ENCODE measurements at places on chromosomes 16 and 17.

DNA sequence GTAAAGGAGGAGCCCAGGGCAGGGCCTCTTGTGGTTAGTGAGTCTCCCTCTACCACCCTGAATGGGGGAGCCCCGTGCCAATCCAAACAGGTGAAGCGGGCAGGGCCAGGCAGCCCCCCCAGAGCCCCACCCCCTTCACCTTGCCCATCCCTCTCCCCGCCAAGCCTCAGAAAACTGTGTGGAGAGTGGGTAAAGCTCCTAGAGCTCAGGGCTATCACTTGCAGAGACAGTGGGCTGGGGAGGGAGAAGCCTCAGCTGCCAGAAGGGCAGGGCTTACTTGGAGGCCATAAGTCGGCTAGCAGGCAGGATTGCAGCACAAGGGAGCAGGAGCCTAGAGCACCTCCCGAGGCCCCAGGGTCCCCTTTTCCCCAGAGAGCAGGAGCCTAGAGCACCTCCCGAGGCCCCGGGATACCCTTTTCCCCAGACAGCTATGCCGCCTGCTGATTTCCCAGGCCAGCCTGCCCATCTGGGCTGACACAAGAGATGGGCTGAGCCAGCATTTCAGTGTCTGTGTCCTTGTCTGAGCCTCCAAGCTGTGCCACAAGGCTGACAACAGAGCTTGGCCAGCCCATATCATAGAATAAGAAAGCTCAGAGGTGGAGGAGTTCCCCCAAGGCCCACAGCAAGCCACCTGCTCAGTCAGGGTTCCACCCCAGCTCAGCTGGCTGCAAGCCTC, 6.7 kb upstream of the KRT14 start:
- no peak for DNase-seq

DNA sequence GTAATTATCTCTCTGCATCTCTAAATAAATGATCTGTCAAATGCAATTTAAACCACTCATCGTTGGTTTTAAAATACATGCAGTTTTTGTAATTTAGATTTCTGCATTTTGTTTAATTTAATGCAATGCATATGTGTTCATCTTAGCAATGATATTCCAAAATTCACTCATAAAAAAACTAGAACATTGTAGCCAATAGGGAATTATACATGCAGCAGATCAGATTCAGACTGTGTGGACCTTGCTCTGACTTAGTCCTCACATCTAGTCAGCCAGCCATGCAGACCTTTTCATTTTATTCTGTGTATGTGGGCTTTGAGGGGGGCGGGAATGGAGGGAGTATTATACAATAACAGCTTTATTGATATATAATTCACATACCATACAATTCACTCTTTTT, 37.3 kb upstream of the SIAH1 start:
- DNase-seq = no peak

DNA sequence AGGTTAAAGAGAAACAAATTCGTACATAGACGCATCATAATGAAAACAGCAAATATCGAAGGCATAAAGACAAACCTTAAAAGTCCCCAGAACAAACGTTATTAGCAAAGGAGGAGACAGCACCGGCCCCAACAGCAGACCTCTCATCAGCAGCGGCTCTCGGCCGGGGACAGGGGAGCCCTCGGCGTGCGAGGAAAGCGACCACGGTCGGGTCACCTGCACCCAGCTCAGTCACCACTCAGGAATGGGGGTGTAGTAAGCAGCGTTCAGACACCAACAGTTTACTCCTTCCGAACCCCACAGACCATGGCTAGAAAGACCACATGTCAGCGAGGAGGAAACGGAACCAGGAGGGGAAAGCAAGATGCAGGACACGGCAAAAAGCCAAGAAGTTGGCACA, 109.3 kb upstream of the CHMP6 start:
- no peak for DNase-seq

DNA sequence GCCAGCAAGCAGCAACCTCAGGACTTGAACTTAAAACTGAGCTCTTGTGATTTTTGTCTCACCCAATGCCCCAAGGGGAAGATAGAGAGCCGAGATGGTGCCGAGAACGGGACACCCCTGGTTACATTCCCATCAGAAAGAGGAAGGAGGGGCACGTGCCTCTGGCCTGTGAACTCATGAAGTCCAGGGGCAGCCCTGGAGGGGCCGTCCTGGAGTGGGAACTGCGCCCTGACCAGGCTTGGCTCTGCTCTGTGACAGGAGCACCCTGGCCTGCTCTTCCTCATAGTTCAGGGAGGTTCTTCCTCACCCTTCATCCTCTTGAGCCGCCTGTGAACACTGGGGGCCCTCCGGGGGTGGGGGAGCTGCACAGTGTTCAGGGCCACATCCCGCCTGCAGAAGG, 130.3 kb upstream of the FOXF1 start:
- no peak for DNase-seq

DNA sequence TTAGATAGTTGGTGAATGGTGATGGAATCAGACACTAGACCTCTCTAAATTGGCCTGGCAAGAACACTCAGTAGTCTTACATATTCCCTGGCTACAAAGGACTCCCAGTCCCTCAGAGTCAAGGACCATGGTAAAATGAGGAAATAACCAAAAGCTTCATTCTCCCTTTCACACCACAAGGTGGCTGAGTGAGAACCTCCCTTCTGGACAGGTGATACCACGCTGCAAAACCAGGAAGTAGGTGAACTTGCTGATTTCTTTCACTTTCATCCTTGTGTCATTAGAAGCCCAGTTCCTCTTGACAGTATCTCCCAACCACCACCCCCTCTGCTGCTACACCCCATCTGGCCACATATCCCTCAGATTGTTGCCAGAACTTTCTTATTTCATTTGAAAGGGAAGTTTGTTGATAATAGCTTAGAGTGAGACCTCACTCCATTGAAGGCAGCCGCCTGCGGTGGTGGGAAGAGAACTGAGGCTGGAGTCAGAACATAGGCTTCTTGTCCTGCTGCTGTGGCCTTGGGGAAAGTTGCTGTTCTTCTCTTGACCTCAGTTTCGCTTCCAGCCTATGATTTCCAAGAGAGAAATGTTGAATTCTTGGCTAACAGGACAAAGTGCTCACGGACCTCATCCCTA, 290.6 kb upstream of the CCL2 start:
- DNase-seq = no peak

DNA sequence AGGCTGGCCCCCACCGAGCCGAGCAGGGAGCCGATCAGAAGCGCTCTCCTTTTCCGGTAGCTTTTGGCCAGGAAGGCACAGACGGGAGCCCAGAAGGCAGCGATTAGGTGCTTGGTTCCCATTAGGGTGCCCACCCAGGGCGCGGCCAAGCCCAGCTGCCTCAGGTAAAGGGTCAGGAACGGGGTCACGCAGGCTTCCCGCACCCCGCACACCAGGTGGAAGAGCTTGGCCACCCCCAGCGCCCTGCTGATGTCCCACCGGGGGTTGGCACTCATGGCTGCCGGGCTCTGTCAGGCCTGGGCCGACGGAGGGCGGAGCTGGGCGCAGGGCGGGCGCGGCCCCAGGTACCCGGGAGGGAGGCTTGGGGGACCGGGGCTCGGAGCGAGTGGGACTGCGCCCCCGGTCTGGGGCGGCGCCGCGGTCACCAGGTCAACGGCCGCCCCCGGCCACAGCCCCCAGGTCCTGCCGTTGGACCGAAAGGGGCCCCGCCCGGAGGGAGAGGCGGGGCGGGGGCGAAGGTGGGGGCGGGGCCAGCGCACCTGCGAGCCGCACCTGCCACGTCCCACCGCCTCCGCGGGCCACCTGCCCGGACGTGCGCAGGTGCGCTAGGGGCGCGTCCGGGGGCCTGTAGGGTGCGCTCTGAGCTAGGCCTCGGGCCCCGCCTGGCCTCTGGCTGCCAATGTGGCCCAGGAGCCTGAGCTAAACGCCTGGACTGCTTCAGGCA, at the start of gene MFSD6L:
Gene MFSD6L (minus strand): TSS at position 520 of the 724 bp plus-strand sequence. CDS start 245 bp downstream, at position 275.
- no peak for DNase-seq

- DNase-seq = no peak
Observed at GRCh38 chr17:79570653-79571052, 40.2 kb downstream of the RBFOX3 start.

All from fibroblast of skin of left biceps (primary cell).